Activated CD8-positive, alpha-beta memory T cell treated with anti-CD3 and anti-CD28 coated beads, Interleukin-2, amount 50 U/mL, for 48 hours (primary cell): ENCODE measurements at places on chromosomes 3 and 15.
A peak's percentile ranks its signal among the peaks of the same experiment; 100 is the strongest.

- DNase-seq: no peak
These were observed 14.5 kb upstream of the FAN1 start for GRCh38 chr15:30889196-30889595.

- no peak for DNase-seq
These were observed 88.8 kb upstream of the ARHGEF3 start for GRCh38 chr3:56890448-56891091.

DNA sequence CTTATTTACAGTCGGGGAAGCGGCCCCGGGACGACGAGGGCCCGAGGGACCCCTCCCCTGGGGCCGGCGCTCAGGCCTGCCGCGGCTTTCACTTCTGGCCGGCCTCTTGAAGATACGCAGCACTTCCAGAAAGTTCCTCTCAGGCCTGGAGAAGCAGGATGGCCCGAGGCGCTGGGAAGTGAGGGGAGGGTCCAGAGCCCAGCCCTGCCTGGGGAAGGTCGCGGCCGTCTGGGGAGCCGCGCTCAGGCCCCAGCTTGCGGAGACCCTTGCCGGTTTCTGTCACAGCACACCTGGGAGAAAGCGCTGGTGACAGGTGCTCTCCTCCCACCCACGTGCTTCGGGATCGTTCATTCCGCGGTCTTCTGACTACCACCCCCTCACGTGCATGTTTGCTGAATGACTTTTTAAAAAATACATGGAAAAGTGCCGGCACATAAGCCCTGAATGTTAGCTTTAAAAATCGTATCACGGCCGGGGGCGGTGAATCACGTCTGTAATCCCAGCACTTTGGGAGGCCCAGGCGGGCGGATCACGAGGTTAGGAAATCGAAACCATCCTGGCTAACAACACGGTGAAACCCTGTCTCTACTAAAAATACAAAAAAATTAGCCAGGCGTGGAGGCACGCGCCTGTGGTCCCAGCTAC lies 727 bp upstream of the TM2D3 start:
- DNase-seq: no peak

- no peak for DNase-seq
These were observed 155.6 kb upstream of the TSC22D2 start for GRCh38 chr3:150252462-150252861.

DNA sequence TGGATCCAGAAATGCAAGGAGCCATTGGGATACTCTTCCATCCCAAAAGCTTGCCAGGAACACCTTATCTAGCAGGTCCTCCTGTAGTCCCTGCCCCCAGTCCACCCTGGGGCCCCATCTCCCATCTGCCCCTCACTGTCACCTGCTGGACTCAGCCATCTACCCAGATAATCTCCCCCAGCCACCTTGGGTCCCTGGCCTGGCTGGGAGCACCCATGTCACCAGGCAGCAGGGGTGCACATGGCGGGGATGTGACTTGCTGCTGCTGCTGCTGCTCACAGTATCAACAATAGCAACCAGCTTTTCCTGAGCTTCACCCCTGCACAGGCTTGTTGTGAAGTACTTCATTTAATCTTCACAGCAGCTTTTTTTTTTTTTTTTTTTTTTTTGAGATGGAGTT lies 12.6 kb downstream of the PTH1R start:
- no peak for DNase-seq

GRCh38 chr3:143140550-143140949 lies 21.0 kb downstream of the CHST2 start:
- no peak for DNase-seq

GRCh38 chr15:78564743-78565096 lies 600 bp upstream of the CHRNA5 start:
- peak; percentile 54 for DNase-seq

GRCh38 chr3:138136201-138136600 lies 4.0 kb upstream of the A4GNT start:
- DNase-seq: no peak

GRCh38 chr15:40427188-40427587 lies 13.6 kb upstream of the BAHD1 start:
- DNase-seq: no peak
